ENCODE measurements at places on chromosomes 11 and 22.

- no peak for DNase-seq
These were observed 30.5 kb downstream of the LMO2 start for GRCh38 chr11:33861386-33861785.

GRCh38 chr11:14451825-14452224 is 47.8 kb downstream of the COPB1 start:
- DNase-seq, result no peak

- no peak for DNase-seq
These were observed 20.4 kb downstream of the FAM168A start for GRCh38 chr11:73577496-73577917.

DNA sequence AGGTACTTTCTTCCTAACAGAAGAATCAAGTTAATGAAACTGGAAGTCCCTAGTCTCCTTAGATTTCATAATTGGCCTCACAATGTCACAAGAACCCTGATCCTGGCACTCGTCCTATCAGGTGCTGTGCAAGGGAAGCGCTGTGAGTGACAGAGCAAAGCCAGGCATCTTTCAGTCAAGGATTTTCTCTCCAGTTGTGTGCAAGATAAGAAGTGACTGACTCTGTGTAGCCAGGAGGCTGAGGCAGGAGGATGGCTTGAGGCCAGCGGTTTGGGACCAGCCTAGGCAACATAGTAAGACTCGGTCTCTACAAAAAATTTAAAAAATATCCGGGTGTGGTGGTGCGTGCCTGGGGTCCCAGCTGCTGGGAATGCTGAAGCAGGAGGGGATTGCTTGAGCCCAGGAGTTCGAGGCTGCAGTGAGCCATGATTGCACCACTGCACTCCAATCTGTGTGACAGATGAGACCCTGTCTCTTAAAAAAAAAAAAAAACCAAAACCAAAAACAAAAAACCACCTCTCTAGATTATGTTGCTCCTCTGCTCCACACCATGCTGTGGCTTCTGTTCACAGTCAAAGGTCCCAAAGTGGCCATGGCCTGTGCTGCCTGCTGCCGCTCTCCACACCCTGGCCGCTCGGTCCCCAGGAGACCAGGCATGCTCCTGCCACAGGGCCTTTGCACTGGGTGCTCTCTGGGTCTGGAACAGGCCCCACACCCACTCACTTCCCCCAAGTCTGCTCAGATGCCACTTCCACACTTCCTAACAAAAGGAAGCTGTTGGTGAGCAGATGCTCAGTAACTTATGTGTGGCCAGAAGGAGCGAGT is 54.2 kb upstream of the CLDN5 start:
- DNase-seq, result no peak

DNA sequence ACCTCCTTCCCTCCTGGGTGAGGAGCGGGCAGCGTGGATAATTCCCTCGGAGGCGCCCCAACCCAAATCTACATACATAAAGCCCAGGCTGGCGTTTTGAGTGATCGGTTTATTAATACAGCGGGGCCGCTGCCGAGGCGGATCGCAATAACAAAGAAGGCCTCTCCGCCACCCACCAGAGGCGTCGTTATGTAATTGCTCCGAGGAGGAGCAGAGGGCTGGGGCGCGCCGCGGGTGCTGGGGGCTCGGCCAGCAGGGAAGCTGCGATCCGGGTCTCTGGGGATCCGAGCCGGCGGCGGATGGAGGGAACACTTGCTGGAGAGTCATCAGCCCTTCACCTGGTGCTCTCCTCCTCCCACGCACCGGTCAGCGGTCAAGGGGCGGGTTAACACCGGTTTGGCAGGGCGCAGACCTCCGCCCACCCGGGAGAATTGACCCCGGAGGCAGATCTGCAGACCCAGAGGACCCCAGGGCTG is 6.4 kb upstream of the TP53I11 start:
- DNase-seq, result no peak

DNA sequence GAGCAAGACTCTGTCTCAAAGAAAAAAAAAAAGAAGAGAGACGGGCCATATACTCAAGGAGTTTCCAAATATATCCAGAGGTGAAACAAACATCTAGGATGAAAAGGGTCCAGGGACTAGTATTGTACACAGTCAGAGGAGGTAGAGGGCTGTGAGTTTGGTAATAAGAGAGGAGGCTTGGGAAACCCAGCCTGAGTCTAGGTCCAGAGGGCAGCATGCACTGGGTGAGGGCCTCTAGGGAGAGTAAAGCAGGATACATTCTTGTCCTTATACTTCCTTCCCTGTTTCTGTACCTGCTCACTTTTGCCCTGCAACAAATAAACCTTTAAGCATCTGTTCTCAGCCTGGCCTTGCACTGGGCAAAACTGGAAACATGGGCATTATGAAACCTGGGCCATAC is 31.5 kb downstream of the STIM1 start:
- DNase-seq, result no peak

DNA sequence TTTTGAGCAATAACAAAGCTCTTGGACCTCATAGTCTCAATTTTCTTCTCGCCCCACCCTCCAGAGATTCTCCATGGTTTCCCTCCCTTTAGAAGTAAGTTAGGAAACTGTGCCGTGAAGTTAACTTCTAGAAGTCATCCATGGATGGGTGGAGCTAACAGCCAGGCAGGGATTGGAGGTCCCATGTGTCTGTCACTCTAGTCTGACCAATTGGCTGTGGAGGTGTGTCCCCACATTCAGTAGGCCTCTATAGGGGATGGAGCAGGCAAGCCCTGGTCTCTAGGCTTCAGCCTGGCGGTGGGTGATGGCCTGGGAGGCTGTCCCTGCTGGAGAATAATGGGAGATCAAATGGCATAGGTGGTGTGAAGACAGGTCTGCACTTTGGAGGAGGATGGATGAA is 50.7 kb downstream of the TP53I11 start:
- DNase-seq, result no peak

GRCh38 chr22:32088084-32088483 is 45.0 kb downstream of the SLC5A1 start:
- no peak for DNase-seq

GRCh38 chr22:26086359-26086758 is 82.9 kb upstream of the SEZ6L start:
- DNase-seq, result no peak

DNA sequence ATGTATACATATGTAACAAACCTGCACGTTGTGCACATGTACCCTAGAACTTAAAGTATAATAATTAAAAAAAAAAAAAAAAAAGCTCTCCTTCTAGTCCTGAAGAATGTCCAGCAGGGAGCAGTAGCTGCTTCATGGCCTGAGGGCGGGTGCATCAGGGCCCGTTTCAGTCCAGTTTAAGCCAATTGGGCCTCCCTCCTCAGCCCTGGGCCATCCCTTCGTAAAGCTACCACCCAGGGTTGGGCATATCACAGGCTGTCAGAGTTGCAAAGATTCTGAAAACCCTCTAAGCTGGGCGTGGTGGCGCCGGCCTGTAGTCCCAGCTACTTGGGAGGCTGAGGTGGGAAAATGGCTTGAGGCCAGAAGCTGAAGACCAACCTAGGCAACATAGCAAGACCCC is 5.4 kb downstream of the TMPRSS13 start:
- DNase-seq, result no peak

- no peak for DNase-seq
These were observed 43.1 kb downstream of the CACNG2 start for GRCh38 chr22:36660510-36660840.

DNA sequence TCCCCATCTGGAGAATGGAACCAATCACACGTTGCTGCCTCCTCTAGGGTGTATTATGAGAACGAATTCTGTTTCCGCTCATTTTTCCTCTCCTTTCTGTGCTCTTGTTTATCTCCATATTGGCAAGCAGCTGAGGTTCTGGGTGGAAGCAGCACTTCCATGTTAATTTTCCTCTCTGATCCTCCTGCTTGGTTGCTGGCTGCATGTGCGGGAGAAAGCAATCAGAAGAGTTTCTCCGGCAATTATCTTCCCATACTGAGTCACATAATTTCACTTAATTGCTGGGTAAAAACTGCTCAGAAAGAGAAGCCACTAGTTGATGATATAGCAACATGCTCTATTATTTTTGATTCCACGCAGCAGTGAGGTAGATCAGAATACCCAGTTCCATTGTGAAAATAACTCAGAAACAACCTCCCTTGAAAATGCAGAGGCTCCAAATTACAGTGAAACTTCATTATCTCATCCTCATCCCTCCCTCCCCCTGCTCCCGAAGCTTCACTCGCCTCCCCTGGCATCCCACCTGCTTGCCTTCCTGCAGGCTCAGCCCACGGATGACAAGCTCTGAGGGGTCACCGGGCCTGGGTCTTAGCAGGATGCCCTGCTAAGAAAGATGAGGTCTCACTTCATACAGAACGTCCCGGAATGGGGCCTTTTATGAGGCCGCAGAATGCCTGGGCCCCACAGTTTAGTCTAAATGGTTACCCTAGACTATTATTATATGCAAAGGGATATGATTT is 20.4 kb downstream of the FXYD6 start:
- no peak for DNase-seq

DNA sequence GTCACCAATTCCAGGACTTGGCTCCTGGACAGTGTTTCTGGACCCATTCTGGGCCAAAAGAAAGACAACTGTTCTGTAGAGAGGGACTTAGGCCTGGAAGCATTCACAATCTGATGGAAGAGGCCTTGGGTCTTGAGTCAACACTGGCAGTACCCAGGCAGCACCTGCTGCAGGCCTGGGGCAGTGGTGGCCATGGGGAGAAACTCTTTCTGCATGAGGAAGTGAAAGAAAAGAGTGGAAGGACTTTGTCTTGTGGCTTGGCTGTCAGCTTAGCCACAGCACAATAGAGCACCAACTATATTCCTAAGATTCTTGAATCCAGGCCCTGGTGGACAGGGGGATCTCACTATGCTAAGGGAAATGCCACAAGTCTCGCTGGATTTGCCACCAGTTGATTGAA is 70.6 kb downstream of the CTSC start:
- DNase-seq, result no peak

Measured in activated naive CD4-positive, alpha-beta T cell (primary cell).